ENCODE measurements at places on chromosomes 12 and 14.

DNA sequence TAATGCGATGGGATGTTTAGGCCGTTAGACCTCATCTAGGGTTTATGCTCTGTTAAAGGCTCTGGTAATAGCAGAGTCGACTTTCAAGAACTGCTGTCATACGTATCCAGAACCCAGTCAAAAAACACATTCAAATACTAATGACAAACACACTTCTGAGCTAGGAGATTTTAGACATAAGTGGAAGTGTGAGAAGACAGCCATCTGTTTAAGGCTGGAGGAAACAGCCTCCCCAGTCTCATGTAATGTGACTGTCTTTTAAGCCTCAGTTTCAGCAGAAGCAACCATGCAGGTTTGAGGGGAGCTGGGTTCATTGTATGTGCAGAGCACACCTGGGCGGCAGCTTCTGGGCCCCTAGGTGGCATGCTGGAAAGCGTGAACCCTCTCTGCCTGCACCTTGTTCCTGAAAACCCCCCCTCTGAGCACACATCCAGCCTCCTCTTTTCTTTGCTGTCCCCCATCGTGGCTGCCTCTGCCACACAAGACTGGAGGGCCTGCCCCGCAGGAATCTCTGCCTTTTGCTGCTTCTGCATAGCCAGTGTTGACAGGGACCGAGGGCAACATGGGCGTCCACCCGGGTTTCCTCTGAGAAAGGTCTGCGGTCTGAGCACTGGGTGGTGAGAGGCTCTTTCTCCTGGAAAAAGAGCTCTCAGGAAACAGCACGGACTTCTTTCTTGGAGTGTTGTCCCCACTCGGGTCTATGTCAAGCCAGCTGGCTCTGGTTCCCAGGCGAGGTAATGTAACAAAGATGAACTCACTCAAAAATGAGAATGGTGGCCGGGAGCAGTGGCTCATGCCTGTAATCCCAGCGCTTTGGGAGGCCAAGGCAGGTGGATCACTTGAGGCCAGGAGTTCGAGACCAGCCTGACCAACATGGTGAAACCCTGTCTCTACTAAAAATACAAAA lies 11.6 kb downstream of the WNT5B start:
- DNase-seq: no peak

DNA sequence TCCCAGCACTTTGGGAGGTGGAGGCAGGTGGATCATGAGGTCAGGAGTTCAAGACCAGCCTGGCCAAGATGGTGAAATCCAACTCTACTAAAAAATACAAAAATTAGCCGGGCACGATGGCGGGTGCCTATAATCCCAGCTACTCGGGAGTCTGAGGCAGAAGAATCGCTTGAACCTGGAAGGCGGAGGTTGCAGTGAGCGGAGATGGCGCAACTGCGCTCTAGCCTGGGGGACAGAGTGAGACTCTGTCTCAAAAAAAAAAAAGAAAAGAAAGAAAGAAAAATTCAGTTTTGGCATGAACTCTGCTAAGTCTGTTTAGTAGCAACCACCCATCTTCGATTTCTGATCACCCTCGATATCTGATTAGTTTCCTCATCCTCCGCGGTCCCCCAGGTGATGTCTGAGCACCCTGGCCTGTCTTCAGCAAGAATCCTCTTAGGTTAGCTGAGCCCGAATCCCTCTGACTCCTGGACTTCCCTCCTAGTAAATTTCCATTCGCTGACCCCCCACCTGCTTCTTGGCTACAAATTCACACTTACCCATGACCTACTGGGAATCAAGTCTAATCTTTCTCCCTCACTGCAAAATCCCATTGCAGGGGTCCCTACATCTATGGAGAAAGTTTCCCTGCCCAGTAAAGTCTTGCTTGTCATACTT lies 879 bp upstream of the HSPB8 start:
- no peak for DNase-seq

GRCh38 chr14:66085224-66085623 lies 400.9 kb upstream of the CCDC196 start:
- DNase-seq: no peak

DNA sequence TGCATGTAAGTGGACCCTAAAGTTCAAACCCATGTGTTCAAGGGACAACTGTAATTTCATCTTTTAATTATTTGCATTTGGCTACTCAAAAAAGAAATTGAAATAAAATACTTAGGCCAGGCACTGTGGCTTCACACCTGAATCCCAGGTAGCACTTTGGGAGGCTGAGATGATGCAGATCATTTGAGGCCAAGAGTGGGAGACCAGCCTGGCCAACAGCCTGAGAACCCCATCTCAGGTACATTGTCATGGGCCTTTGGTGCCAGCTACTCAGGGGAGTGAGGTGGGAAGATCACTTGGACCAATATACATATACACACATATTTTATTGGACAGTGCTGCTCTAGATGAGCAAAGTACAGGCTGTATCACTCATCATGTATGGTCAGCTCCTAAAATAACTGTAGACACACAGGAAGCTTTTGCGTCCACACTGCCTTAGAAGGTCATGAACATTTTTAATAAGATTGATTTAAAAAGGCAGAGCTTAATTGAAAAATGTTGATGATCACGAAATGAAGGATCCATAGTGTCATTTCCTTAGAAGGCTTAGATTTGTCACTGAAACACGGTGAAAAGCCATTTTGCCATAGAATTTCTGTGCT lies 2.5 kb upstream of the ZCCHC8 start:
- no peak for DNase-seq

- no peak for DNase-seq
Measured at GRCh38 chr12:102676812-102677211, 196.4 kb upstream of the IGF1 start.

GRCh38 chr12:52277486-52278245 lies 3.2 kb downstream of the KRT86 start:
- no peak for DNase-seq

DNA sequence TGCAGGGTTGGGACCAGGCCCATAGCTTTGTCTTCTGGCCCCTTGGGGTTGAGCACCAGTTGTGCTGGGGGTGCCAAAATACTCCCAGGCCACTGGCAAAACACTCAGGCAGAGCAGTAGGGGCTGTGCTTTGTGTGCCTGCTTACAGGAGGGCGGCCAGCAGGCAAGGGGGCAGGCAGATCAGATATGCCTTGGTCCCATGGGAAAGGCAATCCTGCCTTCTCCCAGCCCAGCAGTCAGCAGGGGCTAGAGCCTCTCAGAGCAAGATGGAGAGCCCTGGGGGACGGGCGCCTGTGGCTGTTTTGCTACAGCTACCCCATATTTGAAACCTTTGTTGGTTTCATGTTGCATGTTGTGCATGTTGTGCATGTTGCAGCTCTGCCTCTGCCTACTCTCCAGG lies 36.2 kb upstream of the TMX1 start:
- DNase-seq: no peak

Data from GM12892 (cell line).